Esophagus squamous epithelium (tissue), 5 donors: ENCODE measurements at places on chromosomes 5 and 9. TPM values are rescaled to one million over a fixed set of nuclear protein-coding genes. Genes with fewer than 3 reads are reported as not detected.

ANKRD34B gene
- not detected for total RNA-seq

GFI1B gene
- not detected for total RNA-seq

ANXA2R gene
- 2.3 TPM for total RNA-seq

ENTREP1 gene
- 9.2 TPM for total RNA-seq

HRH2 gene
- total RNA-seq: 0.15 TPM

CWC27 gene
- total RNA-seq: 12.6 TPM

PDE4D gene
- 9.3 TPM for total RNA-seq

LCN15 gene
- not detected for total RNA-seq

BTNL9 gene
- total RNA-seq: 27.7 TPM

CLPTM1L gene
- 71.4 TPM for total RNA-seq

CDC25C gene
- 3.1 TPM for total RNA-seq

MAMDC2 gene
- 4.5 TPM for total RNA-seq

IRGM gene
- total RNA-seq: not detected

CATSPER3 gene
- total RNA-seq: 0.76 TPM

HK3 gene
- total RNA-seq: 5.7 TPM
